HS-27A (cell line): ENCODE measurements at places on chromosomes 12 and 14.

DNA sequence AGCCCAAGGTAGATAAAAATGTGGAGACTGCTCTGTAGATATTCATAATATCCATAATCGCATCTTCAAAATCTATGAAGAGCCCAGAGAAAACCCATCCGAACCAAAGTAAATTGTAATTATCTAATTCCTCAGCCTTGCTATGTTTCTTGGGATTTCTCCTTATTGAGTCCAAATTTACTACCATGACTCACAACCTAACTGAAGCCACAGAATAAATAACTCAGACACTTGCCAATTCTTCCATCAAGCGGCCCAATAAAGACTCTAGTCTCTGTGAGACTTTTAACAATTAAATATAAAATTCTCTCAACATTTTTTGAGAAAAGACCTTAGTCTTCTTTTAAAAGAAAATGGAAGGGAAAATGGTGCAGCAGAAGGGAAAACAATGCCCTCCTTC is 409.8 kb downstream of the DAD1 start:
- DNase-seq: no peak

GRCh38 chr12:79452906-79453305 is 237.9 kb downstream of the PAWR start:
- no peak for DNase-seq

DNA sequence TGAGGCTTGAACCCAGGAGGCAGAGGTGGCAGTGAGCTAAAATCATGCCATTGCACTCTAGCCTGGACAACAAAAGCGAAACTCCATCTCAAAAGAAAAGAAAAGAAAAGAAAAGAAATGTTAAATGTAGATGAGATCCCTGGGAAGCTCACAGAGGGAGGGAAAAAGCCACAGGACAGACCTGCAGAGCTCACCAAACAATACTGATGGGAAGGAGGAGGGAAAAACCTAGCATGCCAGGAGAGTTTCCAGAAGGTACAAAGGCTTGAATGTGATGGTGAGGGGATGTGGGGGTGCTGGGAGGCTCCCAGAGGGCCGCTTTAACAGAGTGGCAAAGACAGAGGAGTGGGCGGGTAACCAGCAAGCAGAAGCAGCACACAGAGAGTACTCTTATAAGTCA is 72.3 kb downstream of the PTPN21 start:
- DNase-seq: no peak

- no peak for DNase-seq
Measured at GRCh38 chr12:95505039-95505438, 31.1 kb downstream of the METAP2 start.

DNA sequence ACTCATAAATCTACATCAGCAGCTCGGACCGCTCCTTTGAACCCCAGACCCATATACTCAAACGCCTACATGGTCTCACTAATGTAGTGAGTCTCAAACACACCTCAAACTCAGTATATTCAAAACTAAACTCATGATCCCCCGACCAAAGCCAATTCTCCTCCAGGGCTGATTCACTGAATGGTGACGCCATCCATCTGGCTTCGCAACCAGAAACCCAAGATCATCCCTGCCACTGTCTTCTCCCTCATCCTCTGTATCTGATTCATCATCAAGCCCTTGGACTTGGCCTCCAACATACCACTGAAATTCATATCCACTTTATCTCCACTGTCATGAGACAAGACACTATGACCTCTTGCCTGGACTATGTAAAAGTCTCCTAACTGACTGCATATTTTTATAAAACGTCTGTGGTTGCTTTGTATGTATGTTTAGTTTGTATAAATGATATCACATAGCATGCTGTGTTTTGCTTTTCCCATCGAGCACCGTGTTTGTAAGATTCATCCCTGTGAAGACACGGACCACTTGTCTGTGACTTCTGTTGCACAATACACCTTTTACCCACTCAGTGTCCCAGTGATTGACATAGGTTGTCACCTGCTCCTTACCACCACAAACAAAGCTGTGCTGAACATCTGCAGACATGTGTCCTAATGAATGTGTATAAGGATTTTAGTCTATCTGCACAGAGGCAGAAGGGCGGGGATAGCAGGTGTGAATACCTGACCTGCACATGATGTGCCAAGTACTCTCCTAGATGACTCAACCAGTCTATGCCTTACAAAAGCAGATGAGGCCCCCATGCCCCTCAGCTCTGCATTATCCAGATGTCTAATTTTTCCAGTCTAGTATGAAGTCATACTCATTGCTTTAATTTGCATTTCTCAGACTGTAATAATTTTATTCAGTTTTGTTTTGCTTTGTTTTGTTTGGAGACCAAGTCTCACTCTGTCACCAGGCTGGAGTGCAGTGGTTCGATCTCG is 76.9 kb downstream of the VWF start:
- DNase-seq: no peak

DNA sequence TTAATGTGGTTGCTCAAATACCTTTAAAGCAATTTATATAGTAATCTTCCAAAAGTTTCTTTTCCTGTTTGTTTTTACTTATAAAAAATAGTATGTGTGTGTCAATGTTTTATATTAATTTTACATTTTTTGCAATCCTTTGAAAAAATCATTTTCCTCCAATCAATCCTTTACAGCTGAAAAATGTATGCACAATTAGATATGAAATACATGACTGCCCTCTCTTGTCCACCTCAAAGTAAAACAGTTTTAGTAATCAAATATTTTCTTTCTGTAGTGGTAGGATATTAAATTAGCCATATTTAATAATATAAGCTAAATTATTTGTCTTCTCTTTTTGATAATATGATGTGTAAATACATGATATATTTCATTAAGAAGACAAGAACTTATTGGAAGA is 269.9 kb downstream of the ADAMTS20 start:
- DNase-seq: no peak

- no peak for DNase-seq
Measured at GRCh38 chr14:61188978-61189808, 91.9 kb downstream of the TMEM30B start.

GRCh38 chr12:76529226-76529918 is 30.2 kb downstream of the OSBPL8 start:
- DNase-seq: no peak

DNA sequence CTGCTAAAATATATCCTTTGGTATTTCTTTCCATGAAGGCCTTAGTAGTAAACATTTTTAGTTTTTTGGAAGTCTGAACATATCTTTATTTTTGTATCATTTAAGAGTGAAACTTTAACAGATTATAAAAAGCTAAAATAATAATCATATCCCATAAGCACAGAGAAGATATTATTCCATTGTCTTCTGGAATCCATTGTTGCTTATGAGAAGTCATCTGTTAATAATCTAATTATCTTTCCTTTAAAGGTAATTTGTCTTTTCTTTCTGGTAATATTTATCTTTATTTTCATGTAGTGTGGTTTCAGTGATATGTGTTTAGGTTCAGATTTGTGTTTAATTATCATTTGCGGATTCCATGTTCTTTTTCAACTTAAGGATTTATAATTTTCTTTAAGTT is 261.7 kb downstream of the MSRB3 start:
- no peak for DNase-seq

- no peak for DNase-seq
Measured at GRCh38 chr12:72610342-72610741, 338.2 kb downstream of the TRHDE start.

- no peak for DNase-seq
Measured at GRCh38 chr14:77485256-77485655, 13.4 kb downstream of the ISM2 start.

- DNase-seq: no peak
Measured at GRCh38 chr12:67357376-67358125, 88.4 kb downstream of the CAND1 start.

DNA sequence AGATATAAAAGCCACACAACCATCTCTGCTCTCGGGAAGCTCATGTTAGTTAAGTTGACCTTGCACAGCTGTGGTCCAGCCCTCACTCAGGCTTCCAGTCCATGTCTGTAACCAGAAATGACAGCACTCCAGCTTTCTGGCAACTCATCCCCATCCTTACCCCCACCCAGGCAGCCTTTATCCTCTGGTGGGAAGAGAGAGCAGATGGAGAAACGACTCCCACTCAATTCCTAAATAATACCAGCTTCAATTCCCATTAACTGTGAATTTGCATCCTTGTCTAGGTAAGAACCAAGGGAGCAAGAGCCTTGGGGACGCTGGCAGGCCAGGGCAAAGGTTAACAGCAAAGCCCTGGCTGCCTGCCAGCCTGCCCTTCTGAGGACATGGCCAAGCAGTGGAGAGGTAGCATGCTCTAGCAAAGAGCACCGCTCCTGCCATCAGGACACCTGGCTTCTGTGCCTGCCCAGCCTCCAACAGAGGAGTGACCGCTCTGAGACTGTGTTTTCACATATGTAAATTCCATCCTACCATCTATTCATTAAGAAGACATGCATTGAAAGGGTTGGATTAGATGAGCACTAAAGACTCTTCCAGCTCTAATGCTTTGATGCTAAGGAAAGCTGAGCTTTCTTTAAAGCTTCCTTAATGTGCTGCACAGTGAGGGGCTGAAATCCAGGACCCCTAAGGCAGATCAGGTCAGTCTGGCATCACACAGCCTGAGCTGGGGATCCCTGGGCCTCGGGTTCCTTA is 236.1 kb downstream of the GRIN2B start:
- DNase-seq: no peak

DNA sequence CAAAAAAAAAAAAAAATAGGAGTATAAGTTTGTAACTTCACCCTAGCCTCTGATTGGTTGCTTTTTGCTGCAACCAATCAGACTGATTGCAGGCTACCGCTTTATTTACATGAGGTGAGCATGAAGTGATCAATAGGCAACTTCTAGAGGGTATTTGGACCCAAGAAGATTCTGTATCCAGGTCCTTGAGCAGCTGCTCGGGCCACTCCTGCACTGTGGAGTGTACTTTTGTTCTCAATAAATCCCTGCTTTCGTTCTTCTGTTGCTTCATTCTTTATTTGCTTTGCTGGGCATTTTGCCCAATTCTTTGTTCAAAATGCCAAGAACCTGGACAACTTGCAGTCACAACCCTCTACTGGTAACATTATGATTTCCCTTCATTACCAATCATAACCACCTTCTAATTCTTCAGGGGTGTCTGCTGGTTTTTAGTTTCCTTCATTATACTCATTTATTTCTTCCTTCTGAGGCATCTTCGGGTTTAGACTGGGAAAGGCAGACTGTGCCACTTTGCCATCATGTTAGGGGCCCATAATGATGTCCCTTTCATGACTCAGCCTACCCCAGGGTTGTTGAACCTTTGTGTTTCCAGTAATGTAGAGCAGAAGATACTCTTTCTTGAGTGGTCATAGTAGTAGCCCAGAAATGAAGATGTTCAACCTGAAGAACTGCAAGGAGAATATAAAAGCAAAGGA is 43.4 kb upstream of the LIMA1 start:
- no peak for DNase-seq

- DNase-seq: no peak
Measured at GRCh38 chr14:72314808-72315435, 382.7 kb downstream of the RGS6 start.
